CD4-positive, alpha-beta T cell (primary cell): ENCODE measurements at places on chromosomes 3 and 15.
A peak's percentile ranks its signal among the peaks of the same experiment; 100 is the strongest.

DNA sequence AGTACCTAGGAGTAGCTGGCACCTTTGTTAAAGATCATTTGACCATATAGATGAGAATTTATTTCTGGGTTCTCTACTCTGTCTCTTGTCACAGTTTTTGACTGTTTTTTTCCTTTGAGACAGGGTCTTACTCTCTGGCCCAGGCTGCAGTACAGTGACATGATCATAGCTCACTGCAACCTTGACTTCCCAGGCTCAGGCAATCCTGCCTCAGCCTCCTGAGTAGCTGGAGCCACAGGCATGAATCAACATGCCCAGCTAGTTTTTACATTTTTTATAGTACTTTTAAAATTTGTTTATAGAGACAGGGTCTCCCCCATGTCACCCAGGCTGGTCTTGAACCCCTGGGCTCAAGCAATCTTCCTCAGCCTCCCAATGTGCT, 45.0 kb downstream of the BCL2L10 start:
- no peak overlapping the region for H3K4me3 ChIP-seq
- H3K27me3 ChIP-seq: no peaks in the 10 kb centered on the region
- peaks cover 15% of the 10 kb centered on the region for H3K36me3 ChIP-seq
- DNase-seq: no peak

DNA sequence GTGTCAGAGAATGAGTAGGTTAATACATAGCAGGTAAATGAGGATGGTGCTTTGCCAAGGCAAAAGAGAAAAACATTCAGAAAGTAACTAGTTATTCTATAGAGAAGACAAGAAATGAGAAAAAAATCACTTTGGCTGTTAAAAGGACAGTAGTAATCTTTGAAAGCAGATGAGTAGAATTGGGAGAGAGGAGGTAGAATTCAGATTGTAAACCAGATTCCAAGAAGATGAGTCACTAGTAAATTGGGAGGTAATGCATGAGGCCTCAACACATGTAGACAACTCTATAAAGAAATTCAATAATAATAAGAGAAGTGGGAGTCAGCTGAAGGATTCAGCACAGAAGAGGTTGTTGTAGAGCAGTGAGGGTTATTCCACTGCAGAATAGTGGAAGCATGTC, 81.4 kb downstream of the MBNL1 start:
- H3K4me1 ChIP-seq: peaks cover 12% of the 10 kb centered on the region
- H3K27me3 ChIP-seq: no peaks in the 10 kb centered on the region

DNA sequence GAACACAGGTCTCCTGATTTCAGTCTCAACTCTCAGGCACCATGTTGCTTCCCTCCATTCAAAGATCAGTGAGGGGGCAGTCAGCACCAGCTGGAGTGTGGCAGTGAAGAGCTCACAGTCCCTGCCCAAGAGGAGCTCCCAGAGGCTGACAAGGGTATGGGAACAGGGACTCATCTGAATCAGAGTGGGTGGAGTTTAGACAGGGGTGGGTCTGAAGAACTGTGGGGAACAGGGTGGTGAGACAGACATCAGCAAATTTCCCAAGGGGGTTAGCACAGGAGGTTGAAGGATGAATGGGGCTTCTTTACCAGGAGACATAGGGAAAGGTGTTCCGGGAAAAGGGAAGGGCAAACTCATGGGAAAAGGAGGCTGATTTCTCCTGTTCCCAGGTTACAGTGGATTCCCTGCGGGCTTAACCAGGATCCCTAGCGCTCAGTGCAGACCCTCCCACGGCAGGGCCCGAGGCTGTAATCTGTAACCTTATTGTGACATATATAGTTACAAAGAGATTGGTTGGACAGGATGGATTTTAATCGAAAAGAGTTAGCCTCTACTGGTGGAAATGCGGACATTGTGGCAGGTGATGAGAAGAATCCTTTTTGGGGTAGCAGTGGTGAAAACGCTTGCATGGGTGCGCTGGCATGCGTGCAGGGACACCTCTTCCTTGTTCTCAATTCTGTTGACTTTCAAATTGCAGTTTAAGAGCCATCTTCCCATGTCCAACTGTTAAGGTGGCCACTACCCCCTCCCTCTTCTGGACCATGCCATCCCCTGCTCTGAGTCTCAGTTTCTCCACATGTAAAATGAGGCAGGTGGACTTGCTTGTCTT, 160.3 kb downstream of the SMAD6 start:
- H3K36me3 ChIP-seq: no peaks in the 10 kb centered on the region
- no peak overlapping the region for H3K4me3 ChIP-seq
- no peak overlapping the region for H3K27ac ChIP-seq
- peaks cover 6% of the 10 kb centered on the region for H3K4me1 ChIP-seq

- peak overlapping the region; percentile 60 for H3K4me3 ChIP-seq
- peak; percentile 66 for DNase-seq
- peak overlapping the region; percentile 93 for H3K27ac ChIP-seq
- peaks cover 11% of the 10 kb centered on the region for H3K36me3 ChIP-seq
- no peaks in the 10 kb centered on the region for H3K27me3 ChIP-seq
Observed at GRCh38 chr15:74780523-74781430, 1.1 kb upstream of the CSK start.

DNA sequence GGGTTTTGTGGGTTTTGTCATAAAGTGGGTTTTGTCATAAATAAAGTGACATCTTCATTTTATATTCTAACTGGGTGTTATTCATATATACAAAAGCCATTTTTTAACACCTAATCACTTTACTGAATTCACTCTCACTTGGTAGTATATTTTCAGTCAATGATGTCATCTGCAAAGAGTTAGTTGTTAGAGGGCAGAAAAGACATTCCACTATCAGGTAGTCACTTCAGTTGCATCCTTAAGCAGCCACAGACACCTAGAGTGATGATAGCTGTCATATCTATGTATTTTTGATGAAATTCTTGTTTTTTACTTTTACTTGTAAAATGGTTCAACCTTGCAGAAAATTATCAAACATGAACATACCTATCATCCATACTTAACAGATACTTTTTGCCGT, 89.0 kb downstream of the DHX36 start:
- H3K27me3 ChIP-seq: peaks cover 7% of the 10 kb centered on the region
- H3K27ac ChIP-seq: no peak overlapping the region
- no peak overlapping the region for H3K4me3 ChIP-seq

DNA sequence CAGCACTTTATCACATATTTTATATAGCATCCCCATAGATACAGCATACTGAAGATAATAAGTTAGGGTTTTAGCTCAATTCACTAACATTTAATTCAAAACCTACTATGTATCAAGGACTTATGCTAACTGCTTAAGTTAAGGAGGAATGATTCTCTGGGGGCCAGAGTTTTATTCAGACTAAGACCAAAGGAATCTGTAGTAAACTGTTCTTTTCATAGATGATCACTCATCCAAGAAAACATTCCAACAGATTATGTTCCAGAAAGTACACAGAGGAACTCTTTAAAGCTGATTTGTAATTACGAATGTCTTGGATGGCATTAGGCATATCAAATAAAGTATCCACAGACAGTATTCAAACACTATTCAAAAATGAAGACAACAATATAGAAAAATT, 226.4 kb downstream of the SCAPER start:
- H3K27ac ChIP-seq: no peak overlapping the region
- no peaks in the 10 kb centered on the region for H3K36me3 ChIP-seq
- no peak for DNase-seq
- H3K27me3 ChIP-seq: no peaks in the 10 kb centered on the region

- peak overlapping the region; percentile 53 for H3K27ac ChIP-seq
- no peaks in the 10 kb centered on the region for H3K36me3 ChIP-seq
- H3K4me1 ChIP-seq: peaks cover 15% of the 10 kb centered on the region
- DNase-seq: no peak
- H3K27me3 ChIP-seq: no peaks in the 10 kb centered on the region
- peak overlapping the region; percentile 77 for H3K4me3 ChIP-seq
Observed at GRCh38 chr3:4467522-4467867, 426 bp upstream of the SUMF1 start.

GRCh38 chr3:136862617-136863322, 762 bp downstream of the NCK1 start:
- H3K4me3 ChIP-seq: peak overlapping the region; percentile 93
- H3K36me3 ChIP-seq: peaks cover 9% of the 10 kb centered on the region
- peak; percentile 20 for DNase-seq
- peak overlapping the region; percentile 93 for H3K27ac ChIP-seq
- no peaks in the 10 kb centered on the region for H3K27me3 ChIP-seq

DNA sequence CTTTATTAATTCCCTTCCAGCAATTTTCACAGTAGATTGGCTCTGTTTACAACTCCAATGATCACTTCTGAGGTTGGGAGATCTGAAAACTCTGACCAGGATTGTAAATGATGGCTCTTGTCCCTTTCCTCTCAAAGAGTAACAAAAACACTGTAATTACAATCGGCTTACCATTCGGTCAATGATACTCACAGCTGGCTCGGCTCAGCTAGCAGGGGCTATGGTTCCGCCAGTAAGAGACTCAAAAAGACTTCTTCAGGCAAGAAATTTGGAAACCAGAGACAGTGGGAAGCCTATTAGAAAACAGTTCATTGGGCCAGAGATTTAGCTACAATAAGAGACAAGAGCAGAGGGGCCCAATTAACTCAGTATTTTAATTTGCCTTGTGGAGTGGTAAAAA, 96.6 kb downstream of the LRRC3B start:
- H3K27ac ChIP-seq: no peak overlapping the region
- H3K4me1 ChIP-seq: no peaks in the 10 kb centered on the region
- no peaks in the 10 kb centered on the region for H3K27me3 ChIP-seq

DNA sequence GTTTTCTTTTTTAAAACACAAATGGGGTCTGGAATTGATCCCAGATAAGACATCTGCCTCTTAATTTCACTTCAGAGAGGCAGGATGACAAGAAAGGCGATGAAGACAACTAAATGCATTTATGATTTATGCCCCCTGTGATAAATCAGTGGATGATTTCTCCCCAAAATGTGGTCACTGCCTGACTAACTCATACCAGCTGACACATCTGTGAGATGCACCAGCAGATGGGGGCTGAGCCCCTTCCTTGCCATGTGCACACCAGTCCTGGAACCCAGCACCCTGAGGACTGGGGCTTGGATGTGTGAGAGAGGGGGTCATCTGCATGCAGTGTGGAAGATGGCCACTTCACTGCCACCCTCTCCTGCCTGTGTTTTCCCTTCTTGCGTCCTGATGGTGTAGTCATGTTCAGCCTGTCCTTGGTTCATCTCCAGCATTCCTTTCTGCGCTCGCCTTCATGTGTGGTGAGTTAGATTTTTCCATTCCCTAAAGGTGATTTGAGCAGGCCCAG, 264.3 kb downstream of the LRTM1 start:
- H3K36me3 ChIP-seq: no peaks in the 10 kb centered on the region
- no peaks in the 10 kb centered on the region for H3K4me1 ChIP-seq
- H3K4me3 ChIP-seq: no peak overlapping the region
- no peak overlapping the region for H3K27ac ChIP-seq
- DNase-seq: no peak

DNA sequence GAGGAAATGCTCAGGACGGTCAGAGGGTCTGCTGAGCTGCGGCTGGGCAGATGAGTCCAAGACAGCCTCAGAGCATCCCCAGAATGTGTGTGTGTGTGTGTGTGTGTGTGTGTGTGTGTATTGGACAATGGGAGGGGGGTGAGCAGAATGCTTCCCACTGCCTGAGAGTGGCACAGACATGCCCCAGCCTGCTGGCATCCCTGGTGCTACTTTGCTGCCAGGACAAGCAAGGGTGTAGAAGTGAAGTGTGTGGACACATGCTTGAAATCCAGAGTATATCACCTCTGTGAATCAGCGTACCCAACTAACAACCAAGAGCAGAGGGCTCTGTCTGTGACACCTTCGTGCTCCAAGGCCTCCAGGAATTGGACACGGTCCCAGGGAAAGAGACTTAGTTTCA, 76.3 kb downstream of the SLC9A9 start:
- H3K4me3 ChIP-seq: no peak overlapping the region
- no peaks in the 10 kb centered on the region for H3K27me3 ChIP-seq
- H3K36me3 ChIP-seq: no peaks in the 10 kb centered on the region
- H3K4me1 ChIP-seq: no peaks in the 10 kb centered on the region
- no peak overlapping the region for H3K27ac ChIP-seq
- no peak for DNase-seq

DNA sequence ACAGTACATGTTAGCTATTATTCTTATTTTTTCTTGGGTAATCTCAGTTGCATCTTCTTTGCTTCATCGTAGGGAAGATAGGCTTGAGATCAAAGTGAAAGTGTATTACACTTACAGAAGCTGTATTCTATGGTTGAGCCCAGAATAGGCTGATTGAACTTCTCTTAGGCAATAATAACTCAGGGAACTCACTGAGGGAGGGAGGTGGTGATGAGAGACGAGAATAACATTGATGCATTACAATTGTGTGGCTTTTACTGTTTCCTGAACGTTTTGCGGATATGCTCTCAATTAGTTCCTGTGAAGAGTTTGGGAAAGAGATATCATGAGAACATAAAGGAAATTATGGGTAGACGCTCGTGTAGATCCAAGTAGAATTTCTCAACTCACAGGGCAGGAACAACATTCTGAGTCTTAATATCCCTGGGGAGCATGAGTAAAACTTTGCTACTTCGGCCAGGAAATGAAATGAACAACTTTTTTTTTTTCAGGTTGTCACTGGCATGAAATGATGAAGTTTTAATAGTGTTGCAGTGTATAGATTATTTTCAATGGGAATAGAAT, 302.2 kb downstream of the TUSC7 start:
- no peaks in the 10 kb centered on the region for H3K4me1 ChIP-seq
- no peaks in the 10 kb centered on the region for H3K27me3 ChIP-seq
- DNase-seq: no peak
- no peak overlapping the region for H3K27ac ChIP-seq

DNA sequence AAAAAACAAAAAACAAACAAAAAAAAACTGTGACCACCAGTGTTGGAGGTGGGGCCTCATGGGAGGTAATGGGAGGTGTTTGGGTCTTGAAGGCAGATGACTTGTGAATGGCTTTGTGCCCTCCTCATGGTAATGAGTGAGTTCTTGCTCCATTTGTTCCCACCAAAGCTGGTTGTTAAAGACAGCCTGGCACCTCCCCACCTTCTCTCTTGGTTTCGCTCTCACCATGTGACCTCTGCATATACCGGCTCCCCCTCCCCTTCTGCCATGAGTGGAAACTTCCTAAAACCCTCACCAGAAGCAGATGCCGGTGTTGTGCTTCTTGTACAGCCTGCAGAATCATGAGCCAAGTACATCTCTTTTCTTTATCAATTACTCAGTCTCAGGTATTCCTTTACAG, 61.5 kb upstream of the ATP11B start:
- no peak overlapping the region for H3K27ac ChIP-seq
- H3K27me3 ChIP-seq: no peaks in the 10 kb centered on the region
- DNase-seq: no peak
- H3K36me3 ChIP-seq: no peaks in the 10 kb centered on the region
- no peaks in the 10 kb centered on the region for H3K4me1 ChIP-seq
- H3K4me3 ChIP-seq: no peak overlapping the region

DNA sequence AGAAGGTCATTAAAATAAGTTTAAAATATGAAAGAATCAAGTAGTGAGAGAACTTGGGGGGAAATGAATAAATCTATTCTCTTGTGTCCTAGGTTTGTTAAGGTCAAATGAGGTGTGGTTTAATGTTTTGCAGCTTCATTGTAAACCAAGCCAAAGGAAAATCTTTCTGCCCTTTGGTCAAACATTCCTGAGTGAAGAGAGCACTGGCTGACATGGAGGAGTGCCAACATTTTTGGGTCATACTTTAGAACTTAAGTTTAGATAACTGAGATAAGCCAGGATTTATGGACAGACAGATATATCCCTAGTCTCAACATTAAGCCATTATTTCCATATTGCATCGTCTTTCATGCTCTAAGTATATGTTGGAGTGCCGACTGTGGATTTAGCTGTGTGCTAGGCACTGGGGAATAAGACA, 66.4 kb downstream of the PTPRG start:
- no peaks in the 10 kb centered on the region for H3K36me3 ChIP-seq
- no peak overlapping the region for H3K27ac ChIP-seq
- no peaks in the 10 kb centered on the region for H3K4me1 ChIP-seq
- H3K4me3 ChIP-seq: no peak overlapping the region
